Activated CD8-positive, alpha-beta T cell treated with anti-CD3 and anti-CD28 coated beads, Interleukin-2, amount 10 ng/mL, durations not matched to agents 7 days and 5 days (primary cell): ENCODE measurements at places on chromosomes 5 and 9. TPM values are rescaled to one million over a fixed set of nuclear protein-coding genes. Genes with fewer than 3 reads are reported as not detected.

CER1 gene
- not detected for total RNA-seq

DNA sequence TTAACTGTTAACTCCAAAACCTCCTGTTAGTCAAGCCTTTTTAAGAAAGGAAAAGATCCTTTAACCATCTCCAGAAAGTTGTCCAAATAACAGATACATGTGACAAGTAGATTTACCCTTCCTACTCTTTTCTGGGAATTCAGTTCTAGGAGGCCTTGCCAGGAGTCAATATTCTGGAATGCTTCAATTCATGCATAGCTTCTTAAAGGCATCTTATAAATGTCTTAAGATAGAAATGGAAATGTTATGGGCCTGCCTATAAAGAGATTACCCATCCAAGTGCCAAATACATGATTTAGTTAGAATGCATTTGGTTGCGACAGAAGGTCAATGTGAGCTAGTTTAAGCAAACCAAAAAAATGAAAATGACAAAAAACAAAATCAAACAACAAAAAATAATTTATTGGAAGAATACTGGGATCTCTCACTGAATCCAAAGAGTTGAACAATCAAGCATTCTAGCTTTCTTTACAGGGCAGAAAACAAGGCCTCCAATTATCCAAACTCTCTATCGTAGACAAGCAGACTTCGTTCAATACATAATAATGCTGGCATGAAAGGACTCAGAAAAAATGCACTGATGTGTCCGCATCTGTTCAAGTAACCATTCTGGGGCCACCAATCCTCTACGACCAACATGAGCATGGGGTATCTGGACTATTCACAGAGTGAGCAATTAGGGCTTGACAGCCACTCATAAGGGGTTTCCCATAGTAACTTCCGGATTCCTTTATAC, 188.6 kb downstream of the CTNND2 start:
- no peaks in the 10 kb centered on the region for H3K36me3 ChIP-seq
- DNase-seq: no peak
- H3K27ac ChIP-seq: no peak overlapping the region
- H3K27me3 ChIP-seq: no peaks in the 10 kb centered on the region
- H3K4me3 ChIP-seq: no peak overlapping the region

- H3K4me3 ChIP-seq: no peak overlapping the region
- no peaks in the 10 kb centered on the region for H3K4me1 ChIP-seq
- H3K27me3 ChIP-seq: no peaks in the 10 kb centered on the region
- DNase-seq: no peak
Observed at GRCh38 chr5:11869203-11869602, 35.0 kb downstream of the CTNND2 start.

- H3K4me1 ChIP-seq: no peaks in the 10 kb centered on the region
- peaks cover 19% of the 10 kb centered on the region for H3K27me3 ChIP-seq
- no peak for DNase-seq
- H3K27ac ChIP-seq: no peak overlapping the region
Observed at GRCh38 chr9:113645978-113646253, 182.4 kb downstream of the RGS3 start.

DNA sequence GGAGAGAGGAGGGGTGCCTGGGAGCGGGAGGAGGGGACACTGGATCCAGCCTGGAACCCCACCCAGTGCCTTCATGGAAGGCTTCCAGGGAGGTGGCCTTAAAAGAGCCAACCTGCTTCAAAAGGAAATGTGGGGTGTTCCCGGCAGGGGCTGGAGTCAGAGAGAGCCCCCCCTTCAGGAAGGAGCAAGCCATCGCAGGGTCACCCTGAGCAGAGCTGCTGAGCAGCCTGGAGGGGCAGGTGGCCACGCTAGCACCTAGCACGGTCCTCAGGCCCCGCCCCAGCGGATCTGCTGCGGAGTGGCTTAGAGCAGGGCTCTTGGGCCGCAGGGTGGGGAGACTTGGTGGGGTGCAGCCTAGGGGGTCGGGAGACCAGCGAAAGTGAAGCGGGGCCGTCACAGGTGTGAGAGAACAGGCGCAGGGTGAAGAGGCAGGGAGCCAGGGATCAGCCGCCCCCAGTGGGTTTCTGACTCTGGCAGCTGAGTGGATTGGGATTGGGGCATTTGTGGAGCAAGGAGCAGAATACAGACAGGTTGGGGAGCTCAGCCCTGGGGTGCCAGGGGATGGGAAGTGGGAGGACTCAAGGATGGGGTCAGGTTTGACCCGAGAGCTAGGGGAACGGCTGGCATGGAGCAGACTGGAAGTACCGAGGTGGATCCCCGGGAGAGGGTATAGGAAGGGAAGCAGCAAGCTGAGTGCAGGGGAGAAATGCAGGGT, 1.5 kb downstream of the LCN2 start:
- H3K27me3 ChIP-seq: no peaks in the 10 kb centered on the region
- no peaks in the 10 kb centered on the region for H3K36me3 ChIP-seq
- peak; percentile 35 for DNase-seq
- no peak overlapping the region for H3K4me3 ChIP-seq
- no peaks in the 10 kb centered on the region for H3K4me1 ChIP-seq
- peak overlapping the region; percentile 52 for H3K27ac ChIP-seq

GRCh38 chr9:99681113-99681512, 140.6 kb upstream of the NR4A3 start:
- H3K4me3 ChIP-seq: no peak overlapping the region
- peaks cover 2% of the 10 kb centered on the region for H3K27me3 ChIP-seq
- no peaks in the 10 kb centered on the region for H3K4me1 ChIP-seq
- no peaks in the 10 kb centered on the region for H3K36me3 ChIP-seq

TSTD2 gene
- 13.0 TPM for total RNA-seq

C9orf152 gene
- total RNA-seq: not detected

DNA sequence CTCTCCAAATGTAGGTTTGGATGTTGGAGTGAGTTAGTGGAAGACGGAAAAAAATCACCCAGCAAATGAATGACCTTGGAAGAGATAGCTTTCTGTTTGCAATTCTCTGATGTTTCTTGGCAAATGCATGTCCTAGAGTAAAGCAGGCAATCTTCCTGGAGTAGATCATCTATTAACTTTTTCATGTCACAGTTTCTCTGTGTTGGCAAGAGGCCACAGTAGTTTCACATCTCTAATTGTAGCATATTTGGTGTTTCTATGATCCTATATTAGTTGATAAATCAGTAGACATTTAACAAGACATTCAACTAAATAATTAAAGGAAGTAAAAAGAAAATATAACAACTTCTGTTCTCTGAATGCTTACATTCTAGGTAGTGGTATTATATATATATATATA, 138.2 kb upstream of the MINAR2 start:
- DNase-seq: no peak
- H3K27ac ChIP-seq: no peak overlapping the region
- no peaks in the 10 kb centered on the region for H3K36me3 ChIP-seq
- H3K27me3 ChIP-seq: no peaks in the 10 kb centered on the region
- H3K4me3 ChIP-seq: no peak overlapping the region

- no peaks in the 10 kb centered on the region for H3K27me3 ChIP-seq
- peak overlapping the region; percentile 88 for H3K27ac ChIP-seq
- peak overlapping the region; percentile 74 for H3K4me3 ChIP-seq
- peak; percentile 89 for DNase-seq
- H3K4me1 ChIP-seq: peaks cover 96% of the 10 kb centered on the region
Observed at GRCh38 chr9:89418882-89419640, 78.9 kb downstream of the SEMA4D start.

BHMT gene
- total RNA-seq: not detected

DNA sequence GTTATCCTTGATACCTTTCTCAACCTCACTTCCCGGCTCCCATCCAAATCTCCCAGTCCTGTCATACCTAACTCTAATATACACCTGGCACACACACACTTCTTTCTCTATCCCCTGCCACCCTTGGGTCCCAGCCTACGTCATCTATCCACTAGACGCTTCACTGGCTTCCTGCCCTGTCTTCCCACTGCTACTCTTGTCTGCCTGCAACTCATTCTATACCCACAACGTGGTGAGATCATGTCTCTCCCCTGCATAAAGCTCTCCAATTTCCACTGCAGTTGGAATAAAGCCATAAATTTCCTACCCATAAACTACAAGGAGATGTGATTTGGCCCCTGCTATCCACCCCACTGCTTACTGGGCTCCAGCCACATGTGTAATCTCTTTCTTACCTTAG, 93.5 kb downstream of the JMY start:
- no peak overlapping the region for H3K4me3 ChIP-seq
- no peaks in the 10 kb centered on the region for H3K4me1 ChIP-seq
- no peaks in the 10 kb centered on the region for H3K36me3 ChIP-seq
- peaks cover 4% of the 10 kb centered on the region for H3K27me3 ChIP-seq
- H3K27ac ChIP-seq: no peak overlapping the region
- DNase-seq: no peak

DNA sequence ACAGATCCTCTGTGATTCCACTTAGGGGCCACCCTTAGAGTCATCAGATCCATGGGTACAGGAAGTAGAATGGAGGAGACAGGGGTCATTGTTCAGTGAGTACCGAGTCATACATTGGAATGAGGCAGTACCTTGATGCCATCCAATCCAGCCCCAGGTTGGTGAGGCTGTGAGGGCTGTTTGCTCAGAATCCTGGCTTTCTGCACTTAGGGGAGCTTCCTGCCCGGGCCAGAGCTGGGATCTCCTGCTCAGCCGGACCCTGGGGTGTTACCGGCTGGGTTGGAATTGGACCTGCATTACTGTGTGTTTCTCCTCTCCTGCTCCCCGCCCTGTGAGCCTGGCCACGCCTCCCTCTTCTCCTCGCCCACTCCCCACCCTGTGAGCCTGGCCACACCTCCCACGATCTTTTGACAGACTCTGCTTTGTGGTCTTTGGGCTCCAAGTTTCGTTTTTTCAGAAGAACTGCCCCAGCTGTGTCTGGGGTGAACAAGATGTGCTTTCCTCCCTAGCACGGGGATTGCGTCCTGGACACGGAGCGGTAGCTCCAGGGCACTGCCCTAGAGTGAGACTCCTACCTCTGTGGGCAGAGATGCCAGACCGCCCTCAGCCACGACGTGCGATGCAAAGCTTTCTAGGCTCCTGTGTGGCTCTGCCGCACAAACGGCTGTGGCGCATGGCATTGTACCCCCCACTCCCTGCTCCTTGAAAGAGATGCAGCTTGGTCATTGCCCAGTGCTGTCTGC, 15.4 kb downstream of the TRAF2 start:
- H3K4me1 ChIP-seq: peaks cover 35% of the 10 kb centered on the region
- H3K27me3 ChIP-seq: no peaks in the 10 kb centered on the region
- peak overlapping the region; percentile 83 for H3K27ac ChIP-seq
- H3K36me3 ChIP-seq: peaks cover 48% of the 10 kb centered on the region

- no peak overlapping the region for H3K27ac ChIP-seq
- no peaks in the 10 kb centered on the region for H3K36me3 ChIP-seq
- no peak for DNase-seq
Observed at GRCh38 chr9:104633976-104634520, 16.0 kb upstream of the OR13C9 start.

GRCh38 chr5:150311015-150311692, 8.4 kb upstream of the ARSI start:
- peaks cover 15% of the 10 kb centered on the region for H3K27me3 ChIP-seq
- peaks cover 6% of the 10 kb centered on the region for H3K4me1 ChIP-seq
- no peak for DNase-seq
- H3K27ac ChIP-seq: no peak overlapping the region
- H3K4me3 ChIP-seq: no peak overlapping the region

DNA sequence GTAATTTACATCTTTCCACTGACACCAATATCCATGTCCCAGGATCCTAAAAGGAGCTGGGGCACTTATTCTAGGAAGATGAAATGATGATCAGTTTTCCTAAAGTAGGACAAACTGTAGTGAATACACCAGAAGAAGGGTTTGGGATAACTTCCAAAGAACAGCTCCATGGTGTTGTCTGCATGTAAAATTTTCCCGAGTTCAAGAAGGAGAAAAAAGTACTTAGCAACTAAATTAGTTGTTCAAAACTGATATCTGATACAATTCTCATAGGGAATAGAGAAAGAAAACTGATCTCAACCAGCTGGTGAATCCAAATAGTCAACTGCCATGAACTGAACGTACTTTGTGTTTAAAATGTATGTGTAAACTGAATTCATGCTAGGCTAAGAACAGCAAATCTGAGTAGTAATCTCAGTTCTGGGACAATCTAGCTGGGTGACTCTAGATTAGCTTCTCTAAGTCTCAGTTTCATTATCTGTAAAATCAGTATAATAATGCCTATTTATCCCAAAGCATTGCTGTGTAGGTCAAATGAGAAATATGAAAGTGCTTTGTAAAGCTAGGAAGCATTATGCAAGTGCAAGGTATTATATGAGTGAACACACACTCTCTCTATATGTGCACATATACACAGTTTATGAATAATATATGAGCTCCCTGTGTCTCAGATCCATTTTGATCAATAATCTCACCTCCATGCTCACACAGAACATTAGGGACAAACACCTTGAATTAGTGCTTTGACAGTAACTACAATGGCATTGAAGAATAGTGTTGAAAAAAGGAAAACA, 357.7 kb downstream of the SLIT3 start:
- no peaks in the 10 kb centered on the region for H3K36me3 ChIP-seq
- no peak for DNase-seq
- peaks cover 5% of the 10 kb centered on the region for H3K27me3 ChIP-seq
- no peak overlapping the region for H3K27ac ChIP-seq

- H3K4me1 ChIP-seq: peaks cover 3% of the 10 kb centered on the region
- H3K27me3 ChIP-seq: no peaks in the 10 kb centered on the region
- peaks cover 2% of the 10 kb centered on the region for H3K36me3 ChIP-seq
- no peak overlapping the region for H3K4me3 ChIP-seq
- no peak for DNase-seq
- no peak overlapping the region for H3K27ac ChIP-seq
Observed at GRCh38 chr5:119022017-119022745, 33.8 kb upstream of the DTWD2 start.

DNA sequence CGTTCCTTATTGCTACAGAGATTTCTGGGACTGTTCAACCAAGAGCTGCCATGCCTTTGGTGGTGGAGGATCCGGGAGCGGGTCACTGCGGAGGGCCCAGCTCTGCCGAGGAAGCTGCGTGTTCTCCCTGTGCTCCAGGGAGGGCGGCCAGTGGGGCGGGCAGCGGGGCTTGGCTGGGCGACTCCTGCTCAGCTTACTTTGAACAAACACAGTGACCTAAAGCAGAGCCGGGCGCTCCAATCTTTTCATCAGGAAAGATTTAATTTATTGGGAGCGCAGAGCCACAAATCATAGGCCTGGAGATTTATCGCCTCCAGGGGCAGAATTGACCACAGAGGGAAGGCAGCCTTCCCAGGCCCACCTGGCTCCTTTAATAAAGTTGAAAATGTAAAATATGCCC, 27.7 kb downstream of the LHX3 start:
- no peak overlapping the region for H3K27ac ChIP-seq
- H3K4me1 ChIP-seq: no peaks in the 10 kb centered on the region
- no peak for DNase-seq
- H3K27me3 ChIP-seq: no peaks in the 10 kb centered on the region
- H3K36me3 ChIP-seq: no peaks in the 10 kb centered on the region

GRCh38 chr5:82628364-82628910, 350.3 kb upstream of the RPS23 start:
- H3K27ac ChIP-seq: no peak overlapping the region
- no peak overlapping the region for H3K4me3 ChIP-seq
- DNase-seq: no peak
- H3K4me1 ChIP-seq: no peaks in the 10 kb centered on the region
- peaks cover 2% of the 10 kb centered on the region for H3K36me3 ChIP-seq

RANBP17 gene
- not detected for total RNA-seq
